ENCODE measurements at places on chromosomes 3 and 15.

- DNase-seq = no peak
Observed at GRCh38 chr3:185199206-185199605, 46.3 kb upstream of the C3orf70 start.

DNA sequence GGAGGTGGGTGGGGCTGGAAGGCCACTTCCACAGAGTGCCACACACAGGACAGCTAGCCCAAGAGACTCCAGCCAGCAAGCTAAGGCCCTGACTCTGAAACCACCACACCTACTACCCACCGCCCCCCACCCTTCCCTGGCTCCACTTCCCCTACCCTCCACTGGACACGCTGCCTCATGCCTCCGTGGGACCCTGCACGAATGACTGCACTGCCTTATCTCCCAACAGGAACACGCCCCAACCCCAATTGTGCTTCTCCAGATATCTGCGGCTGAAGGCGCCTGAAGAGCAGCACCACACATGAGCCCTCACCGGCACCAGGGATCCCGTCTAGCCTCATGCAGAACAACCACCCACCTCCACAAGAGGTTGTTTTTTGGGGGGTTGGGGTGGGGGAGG lies 2.7 kb downstream of the LINGO1 start:
- no peak for DNase-seq

GRCh38 chr3:120177707-120178306 lies 83.6 kb upstream of the GSK3B start:
- DNase-seq = peak; percentile 48

- DNase-seq = no peak
Observed at GRCh38 chr3:125332504-125332903, 42.6 kb downstream of the ZNF148 start.

- no peak for DNase-seq
Observed at GRCh38 chr15:51735228-51736010, 2.0 kb downstream of the LYSMD2 start.

- DNase-seq = no peak
Observed at GRCh38 chr15:49987896-49988295, 131.1 kb downstream of the ATP8B4 start.

- no peak for DNase-seq
Observed at GRCh38 chr3:189907803-189908202, 212.9 kb downstream of the P3H2 start.

- DNase-seq = no peak
Observed at GRCh38 chr3:16849795-16850194, 35.0 kb upstream of the PLCL2 start.

GRCh38 chr3:154275292-154275691 lies 49.0 kb downstream of the DHX36 start:
- DNase-seq = no peak

DNA sequence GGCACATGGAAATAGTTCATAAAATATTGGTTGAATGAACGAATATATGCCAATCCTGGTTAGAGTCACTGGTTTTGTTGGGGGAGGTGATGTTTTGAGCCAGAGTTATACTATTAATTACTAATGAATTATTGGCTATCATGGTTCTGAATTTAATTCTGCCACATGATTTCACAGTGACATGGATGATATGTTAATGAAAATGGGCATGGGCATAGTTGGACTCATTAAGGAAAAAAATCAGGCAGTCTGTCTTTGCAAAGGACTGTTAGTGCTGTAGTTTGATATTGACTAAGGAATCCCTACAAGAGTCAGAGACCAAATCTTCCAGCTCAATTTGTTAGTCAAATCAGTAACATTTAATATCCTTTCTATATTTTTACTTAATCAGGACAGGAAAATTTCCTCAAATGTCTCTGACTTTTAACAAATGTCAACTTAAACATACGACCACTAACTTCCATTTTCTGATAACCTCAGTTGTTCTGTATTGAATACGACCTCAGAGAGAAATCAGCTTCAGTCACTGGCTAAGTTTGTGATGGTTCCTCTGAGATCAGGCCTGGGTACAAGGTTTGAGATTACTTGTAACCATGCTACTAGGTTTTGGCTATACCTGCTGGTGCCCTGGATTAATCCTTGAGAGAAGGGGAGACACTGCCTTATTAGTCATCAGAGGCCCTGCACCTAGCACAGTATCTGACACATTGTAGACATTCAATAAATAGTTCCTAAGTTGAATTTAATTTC lies 13.3 kb downstream of the NFKBIZ start:
- DNase-seq = no peak

Measured in NCI-H510A (cell line).